Stimulated activated CD8-positive, alpha-beta memory T cell treated with anti-CD3 and anti-CD28 coated beads, Interleukin-15, amount 100 ng/mL, for 48 hours (primary cell): ENCODE measurements at places on chromosomes 13 and 19.
A peak's percentile ranks its signal among the peaks of the same experiment; 100 is the strongest.

DNA sequence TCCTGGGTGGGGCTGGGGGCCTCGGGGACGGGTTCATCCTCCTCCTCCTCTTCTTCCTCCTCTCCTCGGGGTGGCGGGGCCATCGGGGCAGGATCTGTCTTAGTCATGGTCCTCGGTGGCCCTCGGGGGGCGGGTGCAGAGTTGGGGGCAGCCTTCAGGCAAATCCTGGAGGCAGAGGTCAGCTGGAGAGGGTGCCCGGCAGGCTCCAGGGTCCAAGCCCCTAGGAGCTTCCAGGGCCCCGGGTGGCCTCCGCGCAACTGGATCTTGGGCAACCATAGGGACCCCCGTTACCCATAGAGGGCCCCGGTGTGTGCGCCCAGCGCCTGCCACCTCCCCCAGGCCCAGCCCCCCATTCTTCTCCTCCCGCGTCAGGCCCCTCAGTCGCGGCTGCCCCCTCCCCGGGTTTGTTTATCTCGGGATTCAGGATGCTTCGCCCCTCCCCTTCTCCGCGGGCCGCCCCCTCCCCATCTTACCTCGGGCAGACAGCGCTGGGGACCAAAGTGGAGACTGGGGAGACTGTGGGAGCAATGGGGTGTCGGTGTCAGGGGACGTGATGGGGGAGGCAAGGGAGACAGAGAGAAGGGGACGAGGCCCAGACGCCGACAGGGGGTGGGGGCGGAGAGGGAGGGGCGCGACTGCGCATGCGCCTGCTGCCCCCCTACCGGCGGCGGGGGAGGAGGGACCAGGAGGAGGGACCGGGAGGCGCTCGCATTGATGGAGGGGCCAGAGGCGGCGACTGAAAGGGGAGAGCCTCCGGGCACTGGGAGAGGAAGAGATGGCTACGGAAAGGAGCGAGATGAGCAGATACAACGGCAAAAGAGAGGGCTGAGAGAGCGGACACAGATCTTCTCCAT is at the start of gene CLIP3:
TSS of gene CLIP3 (minus strand) at position 623 of the 854 bp plus-strand sequence. CDS start at position 107, 516 bp downstream.
- DNase-seq: peak; percentile 31

- DNase-seq: no peak
These were observed 62.4 kb upstream of the XPO4 start for GRCh38 chr13:20964904-20965303.

DNA sequence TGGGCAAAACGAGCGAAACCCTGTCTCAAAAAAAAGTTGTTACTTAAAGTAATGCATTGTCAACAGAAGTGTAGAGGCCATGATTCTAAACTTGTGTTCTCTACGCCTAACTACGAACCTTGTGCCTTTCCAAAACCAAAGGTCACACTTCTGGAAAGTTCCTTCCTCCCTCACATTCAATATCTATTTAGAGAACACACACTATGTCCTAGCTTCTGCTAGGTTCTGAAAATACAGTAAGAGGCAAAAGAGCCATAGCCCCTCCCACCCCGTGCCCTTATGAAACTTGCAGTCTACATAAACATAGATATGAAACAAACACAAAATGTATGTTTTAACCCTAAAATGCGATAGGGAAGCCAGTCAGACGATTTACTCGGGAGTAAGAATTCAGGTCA is 36.4 kb downstream of the RNF6 start:
- no peak for DNase-seq

- no peak for DNase-seq
These were observed 48.8 kb upstream of the RAP2A start for GRCh38 chr13:97385146-97385545.

DNA sequence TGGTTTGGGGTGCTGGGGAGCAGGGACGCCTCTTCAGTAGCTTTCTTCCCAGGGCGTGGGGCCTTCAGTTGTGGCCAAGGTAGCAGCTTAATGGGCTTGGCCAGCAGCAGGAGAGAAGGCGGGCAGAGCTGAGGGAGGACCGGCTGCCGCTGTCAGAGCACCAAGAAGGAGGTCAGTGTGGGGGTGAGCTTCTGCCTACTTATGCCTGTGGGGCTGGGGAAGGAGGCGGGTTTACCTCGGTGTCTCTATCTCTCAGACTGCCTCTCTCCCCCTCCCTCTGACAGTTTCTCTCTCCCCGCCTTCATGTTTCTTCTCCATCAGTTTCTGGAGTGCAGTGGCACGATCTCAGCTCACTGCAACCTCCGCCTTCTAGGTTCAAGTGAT is at the start of gene CAPN12:
TSS of gene CAPN12 (minus strand) at position 177 of the 384 bp plus-strand sequence. CDS start 309 bp downstream, outside the sequence.
- DNase-seq: no peak

- no peak for DNase-seq
These were observed 3.9 kb downstream of the SBNO2 start for GRCh38 chr19:1169921-1170885.

DNA sequence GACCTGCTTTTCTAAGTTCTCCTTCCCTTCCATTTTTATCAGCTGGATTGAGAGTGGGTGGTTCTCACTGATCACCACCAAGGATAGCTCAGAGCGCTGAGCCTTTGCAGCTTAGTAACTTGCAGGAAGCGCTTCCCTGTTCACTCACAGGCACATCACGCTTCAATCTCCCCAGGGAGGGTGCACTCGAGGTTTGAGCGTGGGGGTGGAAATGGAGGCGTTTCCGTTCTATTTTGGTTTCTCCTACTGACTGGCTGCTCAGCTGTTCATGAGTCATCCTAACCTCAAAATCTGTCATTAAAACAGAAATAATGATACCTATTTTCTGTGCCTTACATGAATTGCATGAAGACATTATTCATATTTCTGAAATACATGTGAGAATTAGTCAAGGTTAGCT is 292.1 kb downstream of the SPRY2 start:
- DNase-seq: peak; percentile 56

DNA sequence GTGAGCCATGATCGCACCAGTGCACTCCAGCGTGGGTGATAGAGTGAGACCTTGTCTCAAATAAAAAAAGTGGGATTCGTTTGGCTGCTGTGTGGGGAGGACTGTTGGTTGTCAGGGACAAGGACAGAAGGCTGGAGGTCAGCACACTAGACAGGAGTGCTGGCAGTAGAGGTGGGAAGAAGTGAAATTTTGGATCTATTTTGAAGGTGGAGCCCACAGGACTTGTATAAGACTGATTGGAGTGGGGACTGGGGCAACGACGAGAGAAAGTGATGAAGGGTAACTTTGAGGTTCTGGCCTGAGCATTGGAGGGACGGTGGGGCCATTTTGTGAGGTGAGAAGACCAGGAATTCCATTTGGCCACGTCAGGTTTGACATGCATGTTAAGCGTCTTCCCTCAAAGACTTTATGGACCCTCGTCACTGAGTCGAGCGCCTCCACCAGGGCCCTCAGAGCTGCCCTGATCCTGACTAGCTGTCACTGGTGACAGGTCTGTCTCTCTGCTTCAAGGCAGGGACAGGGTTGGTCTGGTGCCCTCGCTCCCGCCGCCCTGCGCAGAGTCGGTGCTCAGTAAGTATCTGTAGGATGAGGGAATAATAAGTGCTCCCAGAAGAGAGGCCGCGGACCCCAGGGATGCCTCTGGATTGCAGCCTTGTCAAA is 673 bp downstream of the CTU1 start:
- no peak for DNase-seq

DNA sequence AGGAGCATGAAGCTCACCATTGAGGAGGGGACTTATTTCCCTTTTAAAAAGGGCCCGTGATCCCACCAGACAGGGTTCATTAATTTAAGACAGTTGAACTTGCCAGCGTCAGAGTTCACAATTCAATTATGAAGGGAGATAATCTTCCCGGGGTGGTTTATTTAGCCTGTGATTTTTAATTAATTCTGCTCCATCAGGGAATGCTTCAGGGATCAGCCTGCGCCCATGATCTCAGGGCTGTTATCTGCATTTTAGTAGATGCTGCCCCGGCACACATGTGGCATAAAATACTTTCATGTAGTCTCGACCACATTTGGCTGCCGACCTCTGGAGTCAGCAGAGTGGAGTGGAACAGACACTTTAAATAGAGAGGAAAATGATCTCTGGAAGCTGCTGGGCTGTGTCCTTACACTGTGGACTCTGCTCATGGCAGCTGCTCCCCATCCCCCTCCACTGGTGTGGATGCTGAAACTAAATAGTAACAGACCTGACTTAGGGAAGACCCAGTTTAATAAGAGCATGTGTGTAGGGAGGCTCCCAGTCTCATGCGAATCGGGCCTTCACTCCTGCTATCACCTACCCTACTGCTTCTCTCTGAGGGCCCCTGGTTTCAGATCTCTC is 256.9 kb downstream of the TEX29 start:
- DNase-seq: no peak

GRCh38 chr19:341386-342127 is 3.0 kb downstream of the MIER2 start:
- DNase-seq: no peak

- DNase-seq: no peak
These were observed 219.5 kb upstream of the MIR17HG start for GRCh38 chr13:91127995-91128394.

- no peak for DNase-seq
These were observed 14.3 kb downstream of the SLC27A1 start for GRCh38 chr19:17484520-17485185.

GRCh38 chr13:58004751-58005150 is 373.2 kb downstream of the PCDH17 start:
- DNase-seq: no peak

DNA sequence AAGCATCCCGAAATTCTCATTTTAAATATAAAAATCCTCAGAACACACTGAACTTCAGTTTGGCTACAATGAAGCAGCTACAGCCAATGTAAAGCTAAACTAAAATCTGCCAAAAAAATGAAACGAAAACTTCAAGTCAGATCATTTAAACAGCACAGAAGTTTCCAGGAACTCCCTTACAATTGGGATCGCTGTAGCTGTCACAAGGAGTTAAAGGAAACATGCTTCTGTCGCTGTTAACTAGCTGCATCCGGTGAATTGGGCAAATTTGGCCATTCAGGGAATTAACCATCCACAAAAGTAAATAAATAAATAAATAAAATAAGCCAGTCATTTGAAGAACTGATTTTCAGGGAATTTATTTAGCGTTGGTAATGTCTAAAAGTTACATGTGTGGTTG is 77.0 kb upstream of the PEG3 start:
- no peak for DNase-seq

GRCh38 chr19:58118979-58119733 is 21.1 kb upstream of the ZSCAN18 start:
- no peak for DNase-seq

DNA sequence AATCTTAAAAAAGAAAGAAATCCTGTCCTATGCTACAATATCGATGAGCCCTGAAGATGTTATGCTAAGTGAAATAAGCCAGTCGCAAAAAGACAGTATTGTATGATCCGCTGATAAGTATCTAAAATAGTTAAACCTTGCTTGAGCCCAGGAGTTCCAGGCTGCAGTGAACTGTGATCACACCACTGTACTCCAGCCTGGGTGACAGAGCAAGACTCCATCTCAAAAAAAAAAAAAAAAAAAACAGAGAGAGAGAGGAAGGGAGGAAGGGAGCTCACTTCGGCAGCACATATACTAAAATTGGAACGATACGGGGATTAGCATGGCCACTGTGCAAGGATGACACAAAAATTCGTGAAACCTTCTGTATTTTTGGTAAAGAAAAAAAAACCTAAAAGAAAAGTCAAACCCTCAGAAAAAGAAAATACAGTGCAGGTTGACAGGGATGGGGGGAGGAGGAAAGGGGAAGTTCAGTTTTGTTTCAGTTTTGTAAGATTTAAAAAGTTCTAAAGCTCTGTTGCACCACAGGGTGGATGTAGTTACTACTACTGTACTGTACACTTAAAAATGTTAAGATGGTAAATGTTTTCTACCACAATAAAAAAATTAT is 8.4 kb downstream of the CLASRP start:
- no peak for DNase-seq

DNA sequence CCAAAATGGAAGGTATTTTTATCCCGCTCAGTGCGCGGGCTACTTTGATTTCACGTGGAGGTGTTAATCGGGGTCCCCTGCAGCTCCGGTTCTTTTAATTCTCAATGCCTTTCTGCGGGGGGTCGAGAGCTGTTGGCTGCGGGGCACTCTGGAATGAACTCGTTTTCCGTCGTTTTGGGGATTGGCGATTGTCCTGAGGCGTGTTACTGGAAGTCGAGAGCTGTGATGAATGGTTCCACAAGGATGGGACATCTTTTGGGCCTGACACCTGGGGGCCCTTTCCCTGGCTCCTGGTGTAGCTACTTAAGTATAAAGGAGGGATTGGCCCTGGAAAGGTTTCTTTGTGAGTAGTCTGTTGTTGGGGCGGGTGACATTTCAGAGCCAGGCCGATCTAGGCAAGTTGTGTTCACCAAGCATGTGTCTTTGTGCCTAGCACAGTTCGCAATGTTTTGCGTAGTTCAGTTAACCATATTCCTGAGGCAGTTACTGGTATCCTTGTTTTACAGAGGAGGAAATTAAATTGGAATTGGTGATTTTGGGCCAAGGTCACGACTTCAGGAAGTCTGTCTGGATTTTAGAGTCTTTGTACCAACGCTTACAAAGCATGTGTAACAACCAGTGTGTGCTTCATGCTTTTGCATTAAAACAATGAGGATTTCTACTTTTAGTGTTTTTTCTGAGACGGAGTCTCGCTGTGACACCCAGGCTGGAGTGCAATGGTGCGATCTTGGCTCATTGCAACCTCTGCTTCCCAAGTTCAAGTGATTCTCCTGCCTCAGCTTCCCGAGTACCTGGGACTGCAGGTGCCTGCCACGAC is 846 bp downstream of the RPL13A start:
- DNase-seq: no peak

- DNase-seq: no peak
These were observed 8.1 kb downstream of the ALOX5AP start for GRCh38 chr13:30743319-30744055.

DNA sequence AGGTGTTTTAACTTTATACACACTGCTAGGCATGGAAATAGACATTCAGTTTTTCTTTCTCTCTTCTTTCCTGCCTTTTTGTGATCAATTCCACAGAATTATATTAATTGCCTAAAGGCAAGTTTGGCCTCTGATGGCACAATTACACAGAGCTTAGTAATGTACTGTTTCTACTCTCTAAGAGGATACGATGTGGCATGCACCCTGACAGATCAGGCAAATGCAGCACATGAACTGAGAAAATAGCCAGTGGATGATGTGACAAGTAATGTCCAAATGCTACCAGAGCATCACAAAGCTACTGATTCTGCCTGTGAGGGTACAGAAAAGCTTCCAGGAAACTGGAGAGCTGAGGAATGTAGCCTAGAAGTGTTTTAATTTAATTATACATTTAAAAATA is 233.8 kb upstream of the PRR20A start:
- no peak for DNase-seq

DNA sequence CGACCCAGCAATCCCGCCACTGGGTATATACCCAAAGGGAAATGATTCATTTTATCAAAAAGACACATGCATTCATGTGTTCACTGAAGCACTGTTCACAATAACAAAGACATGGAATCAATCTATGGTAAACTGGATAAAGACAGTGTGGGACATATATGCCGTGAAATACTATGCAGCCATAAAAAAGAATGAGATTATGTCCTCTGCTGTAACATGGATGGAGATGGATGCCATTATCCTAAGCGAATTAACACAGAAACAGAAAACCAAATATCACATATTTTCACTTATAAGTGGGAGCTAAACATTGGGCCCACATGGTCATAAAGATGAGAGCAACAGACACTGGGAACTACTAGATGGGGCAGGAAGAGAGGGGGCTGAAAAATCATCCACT is 345.0 kb downstream of the UQCRFS1 start:
- DNase-seq: no peak
